ENCODE measurements at places on chromosomes 13 and 19.

DNA sequence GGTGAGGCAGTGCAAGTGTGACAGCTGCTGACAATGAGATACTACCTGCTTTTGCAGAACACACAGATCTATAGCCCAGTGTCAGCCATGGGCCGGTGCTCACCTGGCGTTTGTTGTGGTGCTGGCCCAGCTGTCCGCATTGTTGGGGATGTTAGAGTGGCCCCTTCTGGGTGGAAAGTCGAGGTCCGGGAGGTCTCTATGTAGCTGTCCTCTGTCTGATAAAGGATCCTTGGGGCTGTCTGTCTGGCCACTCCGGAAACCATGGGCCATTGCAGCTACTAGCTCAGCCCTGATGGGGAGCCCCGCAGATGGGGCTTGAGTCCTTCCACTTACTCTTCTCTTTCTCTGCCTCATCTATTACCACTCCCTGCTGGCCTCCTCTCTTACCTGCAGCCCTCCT is 181.5 kb upstream of the TSHZ3 start:
- DNase-seq = no peak

- no peak for DNase-seq
Observed at GRCh38 chr19:50252111-50252886, 48.9 kb downstream of the MYH14 start.

- no peak for DNase-seq
Observed at GRCh38 chr13:112712451-112713207, 22.8 kb downstream of the ATP11A start.

DNA sequence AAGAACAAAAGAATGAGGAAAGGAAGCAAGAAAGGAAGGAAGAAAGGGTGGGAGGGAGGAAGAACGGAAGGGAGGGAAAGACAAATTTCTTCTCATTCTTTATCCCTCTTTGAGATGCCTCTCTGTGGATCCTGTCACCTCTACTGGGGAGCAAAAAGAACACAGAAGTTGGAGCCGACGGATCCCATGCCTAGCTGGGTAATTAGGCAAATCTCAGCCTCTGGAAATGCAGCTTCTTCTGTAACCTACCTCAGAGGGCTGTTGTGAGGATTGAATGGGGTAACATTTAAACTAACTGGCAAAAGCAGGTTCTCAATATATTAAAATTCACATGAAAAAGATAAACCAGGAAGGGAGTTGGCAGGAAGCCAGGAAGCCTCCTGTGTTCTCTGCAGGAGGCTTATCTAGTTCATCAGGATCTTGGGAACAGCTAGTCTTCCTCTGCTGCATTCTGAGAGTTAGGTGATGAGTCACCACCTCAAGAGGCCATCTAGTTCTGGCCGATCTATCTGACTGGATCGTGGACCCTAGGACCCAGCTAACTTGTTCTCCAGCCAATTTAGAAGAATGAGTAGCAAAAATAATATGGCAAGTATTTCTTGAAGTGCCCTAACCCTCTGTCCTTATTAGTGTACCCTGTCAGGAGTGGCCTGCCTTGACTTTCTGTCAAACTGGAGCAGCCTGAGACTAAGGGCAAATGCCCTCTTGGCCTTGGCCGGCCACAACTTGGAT is 15.2 kb upstream of the CPB2 start:
- DNase-seq = no peak

GRCh38 chr19:54030895-54031586 is 32.7 kb downstream of the VSTM1 start:
- DNase-seq = no peak

DNA sequence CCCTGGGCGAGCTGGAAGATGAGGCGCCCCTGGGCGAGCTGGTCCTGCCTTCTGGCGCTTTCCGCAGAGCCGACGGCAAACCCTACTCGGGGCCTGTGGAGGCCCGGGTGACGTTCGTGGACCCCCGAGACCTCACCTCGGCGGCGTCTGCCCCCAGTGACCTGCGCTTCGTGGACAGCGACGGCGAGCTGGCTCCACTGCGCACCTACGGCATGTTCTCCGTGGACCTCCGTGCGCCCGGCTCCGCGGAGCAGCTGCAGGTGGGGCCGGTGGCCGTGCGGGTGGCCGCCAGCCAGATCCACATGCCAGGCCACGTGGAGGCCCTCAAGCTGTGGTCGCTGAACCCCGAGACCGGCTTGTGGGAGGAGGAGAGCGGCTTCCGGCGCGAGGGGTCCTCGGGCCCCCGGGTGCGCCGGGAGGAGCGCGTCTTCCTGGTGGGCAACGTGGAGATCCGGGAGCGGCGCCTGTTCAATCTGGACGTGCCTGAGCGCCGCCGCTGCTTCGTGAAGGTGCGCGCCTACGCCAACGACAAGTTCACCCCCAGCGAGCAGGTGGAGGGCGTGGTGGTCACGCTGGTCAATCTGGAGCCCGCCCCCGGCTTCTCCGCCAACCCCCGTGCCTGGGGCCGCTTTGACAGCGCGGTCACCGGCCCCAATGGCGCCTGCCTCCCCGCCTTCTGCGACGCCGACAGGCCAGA is 6.3 kb downstream of the CILP2 start:
- DNase-seq = no peak

DNA sequence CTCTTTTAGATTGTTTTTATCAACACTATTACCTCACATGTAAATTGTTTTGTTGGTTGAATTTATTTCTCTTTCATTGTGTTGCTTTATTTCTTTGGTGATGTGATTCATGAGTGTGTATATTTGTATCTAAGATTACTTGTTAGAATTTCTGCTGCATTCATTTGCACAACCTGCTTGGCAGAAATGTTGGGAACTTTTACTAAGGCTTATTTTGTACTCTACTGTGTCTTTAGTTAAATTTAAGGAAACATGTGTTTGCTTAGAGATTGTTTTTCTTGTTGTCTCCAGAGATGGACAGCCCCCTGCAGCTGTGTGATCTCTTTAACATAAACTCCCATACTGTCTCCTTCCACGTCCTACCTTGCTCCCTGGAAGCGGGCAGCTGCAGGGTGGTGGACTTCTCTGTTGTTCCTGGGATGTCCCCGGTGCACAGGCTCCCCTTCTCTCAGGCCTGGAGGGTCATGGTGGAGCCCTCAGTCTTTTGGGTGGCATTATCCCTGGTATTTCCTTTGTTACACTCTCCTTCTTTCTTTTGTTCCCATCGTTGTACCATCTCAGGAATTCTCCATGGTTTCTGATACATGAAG is 212.0 kb upstream of the SPRY2 start:
- no peak for DNase-seq

DNA sequence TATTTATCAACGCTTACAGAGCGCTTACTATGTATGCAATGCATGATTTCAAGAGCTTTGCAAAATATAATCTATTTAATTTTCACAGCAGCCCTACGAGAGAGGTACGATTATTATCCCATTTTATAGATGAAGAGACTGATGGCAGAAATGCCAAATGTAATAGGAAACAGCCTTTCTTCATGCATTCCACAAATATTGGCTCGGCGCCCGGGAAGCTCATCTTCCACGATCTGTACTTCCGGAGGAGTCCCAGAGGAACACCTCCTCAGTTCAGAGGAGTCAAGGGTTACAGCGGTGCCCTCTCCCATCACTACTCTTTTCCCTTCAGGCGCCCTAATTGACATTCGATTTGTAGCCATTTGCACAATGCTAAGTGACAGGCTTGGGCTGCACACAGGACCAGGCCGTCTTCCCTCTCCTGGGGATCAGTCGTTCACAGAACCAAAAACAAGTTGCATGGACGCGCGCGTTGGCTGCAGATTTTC is 1.1 kb upstream of the ARHGAP35 start:
- DNase-seq = no peak

GRCh38 chr13:94431574-94431973 is 47.9 kb downstream of the DCT start:
- DNase-seq = no peak

GRCh38 chr19:42111384-42111783 is 20.9 kb downstream of the POU2F2 start:
- DNase-seq = no peak

GRCh38 chr19:31346184-31347059 is 2.8 kb downstream of the TSHZ3 start:
- DNase-seq = no peak

DNA sequence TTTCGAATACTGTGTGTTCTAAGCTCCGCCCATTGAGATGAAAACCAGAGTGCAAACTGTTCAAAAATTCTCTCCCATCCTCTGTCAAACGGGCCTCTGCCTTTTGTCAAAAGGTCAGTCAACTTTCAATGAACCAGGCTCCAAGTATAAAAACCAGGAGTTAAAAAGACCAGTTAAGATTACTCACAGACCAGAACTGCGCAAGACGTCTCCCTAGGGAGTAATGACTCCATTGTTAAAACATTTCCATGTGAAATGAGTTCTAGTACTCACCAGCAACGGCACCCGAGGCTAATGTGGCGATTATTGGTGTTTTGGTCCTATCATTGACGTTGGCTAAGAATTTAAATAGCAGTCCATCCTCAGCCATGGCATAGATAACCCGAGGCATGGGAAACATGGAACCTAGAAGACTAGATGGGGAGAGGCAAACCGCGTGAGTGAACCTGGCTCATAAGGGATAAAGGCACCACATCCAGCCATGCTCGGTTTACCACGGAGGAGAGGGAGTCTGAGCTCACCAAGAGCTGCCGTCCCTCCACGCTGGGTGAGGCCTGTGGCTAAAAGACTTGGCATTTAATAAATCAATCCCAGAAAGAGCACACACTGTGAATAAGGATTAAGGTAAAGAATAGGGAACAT is 73.3 kb downstream of the SLC7A1 start:
- DNase-seq = no peak

DNA sequence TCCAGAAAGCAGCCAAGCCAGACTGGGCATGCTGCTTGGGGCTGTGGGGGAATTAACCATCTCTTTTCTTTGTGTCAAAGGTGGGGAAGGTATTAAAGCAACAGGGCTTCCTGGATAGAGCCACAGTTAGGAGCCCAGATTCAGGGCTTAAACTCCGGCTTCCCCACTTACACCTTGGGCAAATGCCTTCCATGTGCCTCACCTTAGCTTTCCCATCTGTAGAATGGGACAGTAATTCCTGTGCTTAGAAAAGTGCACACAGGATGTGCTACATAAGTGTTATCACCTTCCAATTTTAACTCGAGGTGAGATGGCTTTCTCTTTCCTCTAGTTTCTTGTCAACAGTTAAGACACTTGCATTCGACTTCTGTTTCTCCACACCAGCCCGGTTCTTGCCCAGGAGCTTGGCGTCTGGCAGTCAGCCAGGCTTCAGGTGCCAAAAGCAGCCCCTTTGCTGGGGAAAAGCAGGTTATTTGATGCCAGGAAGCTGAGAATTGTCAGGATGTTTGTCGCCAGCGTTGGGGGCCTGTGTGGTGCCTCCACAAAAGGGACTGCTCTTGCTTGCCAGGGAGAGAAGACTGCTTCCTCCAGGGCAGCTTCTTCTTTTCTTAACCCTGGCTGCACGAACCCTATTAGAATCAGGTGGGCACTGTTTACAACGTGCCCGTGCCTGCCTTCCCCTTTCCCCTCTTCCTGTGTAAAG is 79.2 kb downstream of the SIPA1L3 start:
- DNase-seq = no peak

DNA sequence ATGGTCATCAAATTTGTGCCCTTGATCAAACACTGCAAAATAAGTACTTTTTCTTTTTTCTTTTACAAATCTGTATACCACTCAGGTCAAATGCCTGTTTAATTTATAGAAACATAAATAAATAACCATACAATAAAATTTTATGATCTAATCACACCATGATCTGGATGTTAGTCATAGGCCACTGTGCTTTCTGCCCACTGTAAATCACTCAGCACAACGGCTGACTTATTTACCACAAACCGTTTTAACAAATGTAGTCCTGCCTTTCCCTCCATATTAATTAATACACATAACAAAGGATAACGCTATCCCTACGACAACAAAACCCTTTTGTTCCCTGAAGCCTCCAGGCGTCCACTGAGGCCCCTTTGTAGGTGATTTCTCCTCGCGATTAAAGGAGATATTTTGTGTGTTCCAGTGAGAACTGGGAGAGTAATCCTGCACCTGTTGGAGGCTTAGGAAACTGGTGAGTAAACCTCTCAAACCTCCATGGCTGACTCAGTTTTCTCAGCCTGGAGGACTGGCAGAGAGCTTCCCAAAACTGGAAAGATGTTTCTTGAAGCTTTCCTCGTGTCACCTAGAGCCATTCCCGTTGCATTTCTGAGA is 477.1 kb upstream of the SGCG start:
- no peak for DNase-seq

GRCh38 chr13:32949820-32950219 is 66.4 kb upstream of the KL start:
- no peak for DNase-seq

- no peak for DNase-seq
Observed at GRCh38 chr19:36212895-36213294, 1.6 kb downstream of the ZNF565 start.

- no peak for DNase-seq
Observed at GRCh38 chr13:113441661-113442060, 11.6 kb downstream of the ADPRHL1 start.

GRCh38 chr13:74182491-74182890 is 48.3 kb upstream of the KLF12 start:
- DNase-seq = no peak

DNA sequence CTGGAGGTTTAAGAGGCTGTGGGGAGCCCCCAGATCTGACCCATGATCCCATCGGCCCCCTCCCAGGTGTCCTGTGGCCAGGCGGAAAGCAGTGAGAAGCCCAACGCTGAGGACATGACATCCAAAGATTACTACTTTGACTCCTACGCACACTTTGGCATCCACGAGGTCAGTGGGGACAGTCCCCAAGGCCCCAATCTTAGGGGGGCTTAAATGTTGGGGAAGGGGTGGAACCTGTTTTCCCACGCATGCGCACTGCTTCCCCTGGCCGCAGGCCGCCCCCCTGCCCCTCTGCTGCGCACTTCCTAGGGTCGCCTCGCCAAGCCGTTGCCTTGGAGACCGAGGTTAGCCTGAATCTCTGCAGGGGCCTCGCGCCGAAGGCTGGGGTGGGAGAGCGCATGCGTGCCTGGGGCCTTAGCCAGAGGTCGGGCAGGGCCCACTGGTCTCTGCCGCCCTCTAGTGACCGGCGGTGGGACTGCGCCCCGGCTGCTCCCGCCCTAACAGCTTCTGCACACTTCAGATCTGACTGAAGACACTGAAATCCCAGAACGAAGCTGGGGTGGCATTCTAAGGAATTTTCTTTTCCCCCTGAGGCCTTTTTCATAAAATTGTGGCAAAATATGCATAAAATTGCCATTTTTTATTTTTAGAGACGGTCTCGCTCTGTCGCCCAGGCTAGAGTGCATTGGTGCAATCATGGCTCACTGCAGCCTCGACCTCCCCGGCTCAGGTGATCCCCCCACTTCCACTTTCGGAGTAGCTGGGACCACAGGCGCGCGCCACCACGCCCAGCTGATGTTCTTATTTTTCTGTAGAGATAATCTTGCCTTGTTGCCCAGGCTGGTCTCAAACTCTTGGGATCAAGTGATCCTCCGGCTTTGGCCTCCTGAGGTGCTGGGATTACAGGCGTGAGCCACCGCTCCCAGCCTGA is 3.6 kb downstream of the PRMT1 start:
- no peak for DNase-seq

- no peak for DNase-seq
Observed at GRCh38 chr13:85383291-85383690, 415.9 kb downstream of the SLITRK6 start.

DNA sequence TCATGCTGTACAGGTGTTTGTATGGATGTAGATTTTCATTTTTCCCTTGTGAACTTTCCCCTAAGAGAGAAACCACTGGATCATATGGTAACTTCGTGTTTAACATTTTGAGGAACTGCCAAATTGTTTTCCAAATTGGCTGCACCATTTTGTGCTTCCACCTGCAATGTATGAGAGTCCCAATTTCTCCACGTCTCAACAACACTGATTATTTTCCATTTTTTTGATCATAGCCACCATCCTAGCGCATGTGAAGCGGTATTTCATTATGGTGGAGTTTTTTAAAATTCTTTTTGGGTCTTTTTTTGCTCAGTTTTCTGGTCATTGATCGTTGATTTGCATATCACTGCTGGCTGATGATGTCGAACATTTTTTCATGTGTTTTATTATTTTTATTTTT is 5.0 kb downstream of the NDUFA13 start:
- DNase-seq = no peak
